Activated T-cell treated with anti-CD3 and anti-CD28 coated beads, Interleukin-2, amount 50 U/mL, for 72 hours (primary cell): ENCODE measurements at places on chromosomes 11 and 22.

DNA sequence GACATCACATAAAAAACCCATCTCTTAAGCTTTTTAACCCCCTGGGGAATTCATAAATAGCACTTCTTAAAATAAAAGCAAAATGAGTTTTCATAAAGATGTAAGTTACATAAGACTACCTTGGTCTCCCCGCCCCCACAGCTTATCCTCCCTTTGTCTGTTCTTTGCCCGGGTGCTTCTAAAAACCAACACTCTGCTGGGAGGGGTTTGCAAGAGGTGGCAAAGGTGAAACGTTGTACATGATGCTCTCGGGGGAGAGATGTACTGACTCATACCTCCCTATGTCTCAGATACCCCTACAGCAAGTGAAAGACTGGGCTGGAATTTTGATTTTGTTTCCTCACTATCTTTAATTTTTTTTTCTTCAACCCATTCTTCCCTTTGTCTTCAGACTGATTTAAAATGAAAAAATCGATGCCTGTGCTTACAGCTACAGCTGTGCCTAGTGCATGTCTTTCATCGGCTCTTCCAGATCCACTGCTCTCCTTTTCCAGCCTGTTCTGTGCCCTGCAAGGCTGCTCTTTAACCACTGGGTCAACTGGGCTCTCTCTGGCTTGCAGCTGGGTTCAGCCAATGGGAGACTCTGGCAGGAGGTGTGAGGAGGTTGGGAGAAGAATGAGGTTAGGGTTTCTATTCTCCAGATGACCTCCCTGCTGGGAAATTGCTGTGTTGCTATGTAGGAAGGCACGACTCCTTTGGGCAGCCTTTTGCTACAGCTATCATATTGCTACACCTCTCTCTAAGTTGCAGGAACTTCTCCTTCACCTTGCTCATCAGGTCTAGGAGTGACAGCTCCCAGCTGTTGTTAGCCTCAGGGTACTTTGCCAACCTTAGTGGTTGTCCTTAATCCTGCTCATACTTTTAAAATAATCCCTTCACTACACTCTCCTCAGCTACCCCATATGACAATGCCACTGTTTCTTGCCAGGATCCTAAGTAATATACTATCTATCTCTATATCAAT lies 266.5 kb downstream of the TENM4 start:
- peaks cover 21% of the 10 kb centered on the region for H3K27me3 ChIP-seq
- no peak for DNase-seq
- no peaks in the 10 kb centered on the region for H3K36me3 ChIP-seq
- no peaks in the 10 kb centered on the region for H3K4me1 ChIP-seq
- H3K27ac ChIP-seq: no peak overlapping the region

DNA sequence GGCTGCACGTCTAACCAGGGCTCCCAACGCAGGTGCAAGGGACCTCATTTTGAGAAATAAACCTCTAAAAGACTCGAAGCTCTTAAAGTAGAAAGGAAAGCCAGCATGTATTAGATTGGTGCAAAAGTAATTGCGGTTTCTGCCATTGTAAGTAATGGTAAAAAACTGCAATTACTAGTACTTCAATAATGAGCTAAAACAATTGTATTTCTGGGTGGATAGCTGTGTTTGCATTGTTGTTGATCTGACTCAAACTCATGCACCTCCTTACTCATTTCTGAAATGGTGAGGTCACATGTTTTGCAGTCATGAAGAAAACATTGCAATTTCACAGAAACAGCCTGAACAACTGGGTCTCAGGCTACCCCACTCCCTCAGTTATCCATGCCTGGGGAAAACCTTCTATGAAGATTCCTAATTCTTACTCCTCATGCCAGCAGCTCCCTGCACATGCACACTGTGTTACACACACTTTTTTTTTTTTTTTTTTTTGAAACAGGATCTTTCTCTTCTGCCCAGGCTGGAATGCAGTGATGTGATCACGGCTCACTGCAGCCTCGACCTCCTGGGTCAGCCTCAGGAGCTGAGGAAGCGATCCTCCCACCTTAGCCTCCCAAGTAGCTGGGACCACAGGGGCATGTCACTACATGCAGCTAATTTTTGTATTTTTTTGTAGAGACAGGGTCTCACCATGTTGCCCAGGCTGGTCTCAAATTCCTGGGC lies 24.6 kb downstream of the VWCE start:
- DNase-seq: peak; percentile 23
- peak overlapping the region; percentile 4 for H3K4me3 ChIP-seq
- H3K27ac ChIP-seq: peak overlapping the region; percentile 62
- H3K36me3 ChIP-seq: no peaks in the 10 kb centered on the region
- peaks cover 15% of the 10 kb centered on the region for H3K4me1 ChIP-seq

DNA sequence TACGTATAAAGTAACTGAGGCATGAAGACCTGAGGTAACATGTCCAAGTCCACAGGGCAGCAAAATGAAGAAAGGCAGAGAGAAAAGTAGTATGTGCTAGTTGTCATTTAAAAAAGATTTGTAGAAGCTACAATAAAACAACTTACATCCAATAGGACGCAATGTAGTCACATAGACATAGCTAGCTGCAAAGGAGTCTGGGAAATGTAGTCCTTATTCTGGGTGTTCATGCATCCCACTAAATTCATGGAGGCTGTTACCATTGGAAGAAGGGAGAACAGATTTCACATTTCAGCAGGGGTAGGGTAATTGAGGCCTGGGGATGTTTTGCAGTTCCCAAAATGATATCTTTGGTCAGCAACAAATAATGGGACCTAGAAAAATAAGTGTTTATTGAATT lies 571.4 kb downstream of the MIAT start:
- H3K36me3 ChIP-seq: no peaks in the 10 kb centered on the region
- no peak overlapping the region for H3K27ac ChIP-seq
- DNase-seq: no peak
- H3K27me3 ChIP-seq: peaks cover 14% of the 10 kb centered on the region
- H3K4me3 ChIP-seq: no peak overlapping the region
- no peaks in the 10 kb centered on the region for H3K4me1 ChIP-seq

- H3K27ac ChIP-seq: no peak overlapping the region
- H3K4me3 ChIP-seq: no peak overlapping the region
- H3K27me3 ChIP-seq: no peaks in the 10 kb centered on the region
- DNase-seq: no peak
- peaks cover 4% of the 10 kb centered on the region for H3K4me1 ChIP-seq
- no peaks in the 10 kb centered on the region for H3K36me3 ChIP-seq
Measured at GRCh38 chr22:39070186-39070585, 6.9 kb upstream of the APOBEC3G start.

DNA sequence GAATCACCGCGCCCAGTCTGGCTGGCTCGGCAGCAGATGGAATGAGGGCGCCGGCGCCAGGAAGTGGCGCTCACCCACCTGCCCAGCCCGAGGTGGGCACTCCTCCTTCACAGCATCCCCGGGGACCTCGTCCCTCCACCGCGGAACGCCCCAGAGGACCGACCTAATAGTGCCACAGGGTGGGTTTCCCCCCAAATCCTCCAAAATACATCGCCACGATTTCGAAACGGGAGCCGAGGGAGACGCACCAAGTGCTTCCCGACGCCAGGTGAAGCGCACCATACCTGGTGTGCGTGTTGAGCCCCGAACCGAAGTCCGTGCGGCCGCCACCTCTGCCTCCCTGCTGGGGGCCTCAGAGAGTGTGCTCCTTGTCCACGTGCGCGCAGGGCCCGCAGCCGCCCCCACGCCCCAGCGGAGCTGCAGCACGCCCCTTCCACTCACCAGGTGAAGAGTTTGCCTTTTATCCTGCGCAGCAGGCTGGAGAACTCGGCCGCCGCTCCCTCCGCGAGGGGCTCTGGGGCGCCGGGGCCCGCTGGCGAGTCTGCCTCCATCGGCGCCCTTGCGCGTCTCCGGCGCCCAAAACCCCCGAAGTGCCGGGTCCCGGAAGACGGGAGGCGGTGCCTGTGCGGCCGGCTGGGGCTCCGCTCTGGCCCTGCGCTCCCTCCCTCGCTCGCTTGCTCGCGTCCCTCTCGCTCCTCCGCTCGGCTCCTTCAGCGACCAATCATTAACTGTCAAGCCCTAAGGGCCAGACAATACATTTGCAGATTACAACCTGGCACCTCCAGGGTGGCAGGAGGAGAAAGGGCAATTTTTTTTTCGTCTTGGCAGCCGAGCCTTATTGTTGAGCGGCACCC lies at the start of gene SLC35F2:
Gene SLC35F2 (minus strand): TSS at position 571 of the 854 bp plus-strand sequence. CDS start 20 bp downstream, at position 551.
- H3K27ac ChIP-seq: peak within 1 kb of the TSS; percentile 93
- H3K36me3 ChIP-seq: peaks cover 4% of the 10 kb centered on the region
- peaks cover 26% of the 10 kb centered on the region for H3K4me1 ChIP-seq
- H3K4me3 ChIP-seq: peak within 1 kb of the TSS; percentile 96

DNA sequence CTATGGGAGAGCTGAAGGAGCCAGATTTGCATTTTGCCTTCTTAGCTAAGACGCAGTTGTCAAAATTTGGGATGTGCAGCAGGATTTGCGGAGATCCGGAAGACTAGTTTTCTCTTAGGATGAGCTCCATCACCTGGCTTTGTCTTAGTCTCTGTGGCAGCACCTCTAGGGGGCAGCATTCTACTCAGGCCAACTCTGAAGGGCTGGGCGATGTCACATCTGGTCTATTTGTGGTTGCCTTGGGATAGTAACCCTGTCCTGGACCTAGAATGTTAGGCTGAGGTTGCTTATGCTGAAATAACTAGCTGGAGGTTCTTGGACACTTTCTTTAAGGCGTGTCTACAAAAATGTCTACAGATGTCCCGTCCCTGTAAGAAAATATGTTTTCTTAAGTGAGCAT lies 116.2 kb downstream of the FAT3 start:
- H3K4me1 ChIP-seq: no peaks in the 10 kb centered on the region
- H3K27ac ChIP-seq: no peak overlapping the region
- no peaks in the 10 kb centered on the region for H3K36me3 ChIP-seq
- H3K27me3 ChIP-seq: no peaks in the 10 kb centered on the region
- DNase-seq: no peak
- H3K4me3 ChIP-seq: no peak overlapping the region

DNA sequence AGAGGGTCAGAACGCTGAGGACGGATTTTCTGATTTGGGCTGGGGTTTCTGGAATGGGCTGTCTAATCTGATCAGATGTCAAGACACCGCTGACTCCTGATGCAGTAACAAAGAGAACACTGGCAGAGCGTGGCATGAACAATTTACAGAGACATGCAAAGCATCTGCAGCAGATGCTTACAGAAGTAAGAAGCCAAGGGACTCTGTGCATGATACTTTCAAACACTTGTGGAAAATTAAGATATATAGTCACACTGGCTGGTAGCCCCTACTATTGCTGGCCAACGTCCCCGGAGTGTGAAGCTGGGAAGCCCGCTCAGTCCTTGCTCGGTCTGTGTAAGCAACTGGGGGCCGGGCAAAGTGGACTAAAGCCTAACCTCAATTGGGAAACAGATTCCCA lies 903.7 kb downstream of the BRD1 start:
- no peaks in the 10 kb centered on the region for H3K36me3 ChIP-seq
- H3K27ac ChIP-seq: no peak overlapping the region
- DNase-seq: no peak
- H3K4me1 ChIP-seq: no peaks in the 10 kb centered on the region
- peaks cover 51% of the 10 kb centered on the region for H3K27me3 ChIP-seq

DNA sequence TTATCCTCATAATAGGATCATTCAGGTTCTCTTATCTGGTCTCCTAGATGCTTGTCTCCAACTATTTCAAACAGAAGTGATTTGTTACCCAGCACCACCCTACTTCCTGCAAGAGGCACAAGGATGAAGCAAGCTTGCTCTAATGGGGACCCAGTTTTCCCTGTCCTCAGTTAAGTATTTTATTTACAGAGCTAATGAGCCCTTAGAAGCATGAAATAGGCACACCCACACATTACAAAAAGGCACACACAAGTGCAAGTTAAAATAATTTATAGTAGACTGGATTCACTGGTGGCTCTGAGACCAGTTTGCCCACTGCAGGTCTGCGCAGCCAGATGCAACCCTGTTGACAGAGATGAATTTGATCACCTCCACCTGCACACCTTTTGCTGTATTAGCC lies 167.5 kb downstream of the KIRREL3 start:
- no peak overlapping the region for H3K27ac ChIP-seq
- no peaks in the 10 kb centered on the region for H3K4me1 ChIP-seq
- no peak for DNase-seq

- no peak for DNase-seq
- no peak overlapping the region for H3K4me3 ChIP-seq
- H3K4me1 ChIP-seq: no peaks in the 10 kb centered on the region
- no peaks in the 10 kb centered on the region for H3K27me3 ChIP-seq
- no peak overlapping the region for H3K27ac ChIP-seq
Measured at GRCh38 chr22:48506506-48507145, 1321.0 kb downstream of the BRD1 start.

DNA sequence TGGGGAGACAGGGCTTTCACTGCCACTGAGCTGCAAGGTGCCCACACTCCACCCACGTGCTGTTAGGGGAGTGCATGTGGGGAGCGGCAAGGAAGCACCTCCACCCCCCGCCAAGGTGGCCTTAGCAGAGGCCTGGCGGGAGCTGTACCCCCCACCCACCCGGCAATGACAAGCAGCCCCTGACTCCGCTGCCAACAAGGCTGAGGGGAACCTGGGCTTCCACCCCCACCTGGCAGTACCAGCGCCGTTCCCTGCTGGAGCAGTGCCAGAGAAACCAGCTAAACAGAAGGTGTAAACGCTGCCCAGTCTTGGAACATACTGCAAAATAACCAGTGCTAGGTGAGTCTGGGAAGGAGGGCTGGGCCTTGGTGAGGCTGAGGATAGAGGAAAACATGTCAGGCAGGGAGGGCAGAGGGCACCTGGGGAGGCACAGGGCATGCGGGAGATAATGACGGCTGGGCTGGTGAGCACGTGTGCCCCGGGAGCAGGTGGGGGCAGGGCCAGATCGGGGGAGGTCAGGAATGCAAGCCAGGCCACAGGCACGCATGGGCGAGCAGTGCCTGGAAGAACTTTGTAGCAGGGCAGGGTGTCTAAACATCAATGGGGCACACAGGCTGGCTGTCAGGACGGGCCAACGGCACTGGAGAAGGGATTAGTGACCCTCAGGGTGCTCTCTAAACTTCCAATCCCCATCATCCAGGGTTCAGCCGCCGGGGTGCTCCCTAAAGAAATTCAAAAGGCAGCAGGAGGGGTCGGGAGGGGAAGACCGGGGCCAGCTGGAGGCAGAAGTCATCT lies 6.6 kb downstream of the CERK start:
- H3K4me1 ChIP-seq: peaks cover 58% of the 10 kb centered on the region
- DNase-seq: no peak
- peaks cover 3% of the 10 kb centered on the region for H3K36me3 ChIP-seq
- H3K27ac ChIP-seq: peak overlapping the region; percentile 25
- no peak overlapping the region for H3K4me3 ChIP-seq

DNA sequence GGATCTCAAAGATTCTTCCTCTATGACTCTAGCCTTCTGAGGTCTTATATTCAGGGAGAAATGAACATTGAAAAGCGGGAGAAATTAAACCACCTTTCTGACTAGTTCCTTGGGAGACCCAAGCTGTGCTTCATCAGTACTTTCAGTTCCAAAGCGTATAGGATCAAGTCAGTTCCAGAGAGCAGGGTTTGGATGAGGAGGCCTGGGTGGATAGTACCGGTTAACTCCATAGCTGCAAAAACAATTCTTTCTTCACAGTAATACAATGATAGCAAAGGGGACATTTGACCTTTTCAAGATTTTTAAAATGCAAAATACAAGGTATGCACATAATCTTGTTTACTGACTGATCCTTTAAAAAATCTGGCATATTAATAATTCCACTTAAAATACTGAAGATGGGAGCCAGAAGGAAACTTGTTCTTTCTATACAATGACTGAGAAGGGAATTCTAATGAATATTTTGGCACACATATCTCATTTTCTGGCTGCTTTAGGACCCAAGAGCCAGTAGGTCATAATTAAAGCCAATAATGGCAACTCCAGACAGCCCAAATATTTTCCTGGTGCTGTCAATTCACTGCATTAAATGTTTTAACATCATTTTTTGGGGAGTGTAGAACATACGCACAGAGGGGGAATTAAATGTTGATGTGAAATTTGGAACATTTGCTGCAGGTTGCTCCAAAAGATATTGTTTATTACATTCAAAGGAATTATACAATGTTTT lies 16.0 kb downstream of the ADM start:
- H3K4me3 ChIP-seq: no peak overlapping the region
- DNase-seq: no peak
- no peak overlapping the region for H3K27ac ChIP-seq
- peaks cover 28% of the 10 kb centered on the region for H3K4me1 ChIP-seq
- H3K27me3 ChIP-seq: peaks cover 26% of the 10 kb centered on the region
